ENCODE measurements at places on chromosomes 5 and 9.
A peak's percentile ranks its signal among the peaks of the same experiment; 100 is the strongest.

DNA sequence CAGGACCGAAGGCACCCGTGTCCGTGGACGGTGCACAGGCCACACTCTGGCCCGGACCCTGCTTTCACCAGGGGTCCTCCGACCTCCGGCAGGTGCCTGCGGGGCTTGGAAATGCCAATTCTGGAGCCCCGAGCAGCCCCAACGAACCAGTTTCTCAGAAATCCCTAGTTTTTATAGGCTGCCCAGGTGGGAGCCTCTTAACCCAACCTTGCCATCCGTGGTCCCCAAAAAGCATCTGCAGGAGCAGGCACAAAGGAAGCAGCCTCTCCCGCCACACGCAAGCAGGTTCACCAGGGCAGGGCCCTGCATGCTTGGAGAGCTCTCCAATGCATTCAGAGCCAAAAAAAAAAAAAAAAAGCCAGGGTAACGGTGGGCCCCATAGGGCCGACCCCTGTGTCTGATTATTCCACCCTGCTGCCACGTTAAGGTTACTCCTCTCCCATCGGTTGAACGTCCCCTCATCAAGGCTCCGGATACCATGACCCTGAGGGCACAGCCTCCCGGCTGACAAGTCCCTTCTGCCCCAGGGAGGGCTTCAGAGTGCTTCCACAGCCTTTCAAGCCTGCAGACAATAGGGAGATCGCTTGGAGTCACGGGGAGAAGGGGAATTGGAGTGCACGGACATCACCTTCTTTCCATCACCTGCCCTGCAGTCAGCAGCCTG is 796 bp upstream of the TPRN start:
- DNase-seq: no peak

DNA sequence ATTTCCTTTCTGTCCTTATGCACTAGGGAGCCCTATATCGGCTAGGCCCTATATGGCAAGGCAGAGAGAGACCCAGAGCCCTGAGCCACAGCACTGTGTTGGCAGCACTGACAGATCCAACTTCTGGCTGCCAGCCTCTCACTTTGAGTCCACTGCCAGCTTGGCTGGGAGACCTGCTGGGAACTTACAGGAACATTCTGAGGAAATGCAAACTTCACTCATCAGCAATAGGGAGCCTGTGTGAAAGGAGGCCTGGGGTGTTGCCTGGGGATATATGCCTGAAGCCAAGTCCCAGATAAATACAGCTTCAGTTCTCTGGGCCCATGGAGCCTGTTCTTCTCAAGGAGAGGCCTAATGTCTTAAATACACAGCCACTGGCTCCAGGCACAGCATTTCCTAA is 78.0 kb downstream of the ADRB2 start:
- no peak for DNase-seq

- no peak for DNase-seq
These were observed 17.2 kb downstream of the OR2S2 start for GRCh38 chr9:35940458-35941407.

GRCh38 chr9:126833020-126833419 is 27.4 kb upstream of the ZBTB34 start:
- DNase-seq: no peak

- no peak for DNase-seq
These were observed 1046.2 kb downstream of the CDH12 start for GRCh38 chr5:21806943-21807342.

- DNase-seq: no peak
These were observed 27.9 kb upstream of the DTWD2 start for GRCh38 chr5:119016125-119016774.

- no peak for DNase-seq
These were observed 367.5 kb upstream of the BRINP1 start for GRCh38 chr9:119736491-119737454.

DNA sequence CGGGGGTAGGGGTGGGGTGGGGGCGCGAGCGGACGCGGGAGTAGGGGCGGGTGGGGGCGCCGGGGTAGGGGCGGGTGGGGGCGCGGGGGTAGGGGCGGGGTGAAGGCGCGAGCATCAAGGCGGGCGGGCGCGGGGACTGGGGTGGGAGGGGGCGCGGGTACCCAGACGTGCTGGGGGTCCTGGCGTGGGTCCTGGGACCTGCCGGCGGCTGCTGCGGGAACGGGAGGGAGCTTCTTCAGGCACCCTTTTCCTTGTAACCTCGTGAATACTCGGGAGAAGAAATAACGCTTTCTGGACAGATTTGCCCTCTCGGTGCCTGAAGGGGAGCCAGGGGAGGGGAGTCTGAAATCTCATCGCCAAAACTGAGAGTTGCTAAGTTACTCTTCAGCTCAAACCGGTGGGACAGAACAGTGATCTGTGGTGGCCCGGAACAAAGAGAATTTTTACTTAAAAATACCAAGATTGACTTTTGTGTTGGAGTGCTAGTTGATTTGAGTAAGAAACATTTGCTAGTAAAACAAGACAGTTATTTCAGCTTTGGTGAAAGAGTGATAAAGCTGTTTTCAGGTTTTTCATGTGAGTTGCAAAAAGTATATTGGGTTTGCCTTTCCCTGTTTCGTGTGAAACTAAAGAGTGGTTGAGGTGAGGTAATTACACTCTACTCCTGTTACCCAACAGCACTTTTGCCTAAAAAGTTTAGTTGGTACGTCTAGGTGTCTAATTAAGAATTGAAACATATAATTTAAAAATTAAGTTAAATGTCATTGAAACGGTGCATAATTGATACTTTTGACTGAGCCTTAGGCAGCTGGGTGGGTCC is 643 bp downstream of the PLEKHG4B start:
- DNase-seq: no peak

DNA sequence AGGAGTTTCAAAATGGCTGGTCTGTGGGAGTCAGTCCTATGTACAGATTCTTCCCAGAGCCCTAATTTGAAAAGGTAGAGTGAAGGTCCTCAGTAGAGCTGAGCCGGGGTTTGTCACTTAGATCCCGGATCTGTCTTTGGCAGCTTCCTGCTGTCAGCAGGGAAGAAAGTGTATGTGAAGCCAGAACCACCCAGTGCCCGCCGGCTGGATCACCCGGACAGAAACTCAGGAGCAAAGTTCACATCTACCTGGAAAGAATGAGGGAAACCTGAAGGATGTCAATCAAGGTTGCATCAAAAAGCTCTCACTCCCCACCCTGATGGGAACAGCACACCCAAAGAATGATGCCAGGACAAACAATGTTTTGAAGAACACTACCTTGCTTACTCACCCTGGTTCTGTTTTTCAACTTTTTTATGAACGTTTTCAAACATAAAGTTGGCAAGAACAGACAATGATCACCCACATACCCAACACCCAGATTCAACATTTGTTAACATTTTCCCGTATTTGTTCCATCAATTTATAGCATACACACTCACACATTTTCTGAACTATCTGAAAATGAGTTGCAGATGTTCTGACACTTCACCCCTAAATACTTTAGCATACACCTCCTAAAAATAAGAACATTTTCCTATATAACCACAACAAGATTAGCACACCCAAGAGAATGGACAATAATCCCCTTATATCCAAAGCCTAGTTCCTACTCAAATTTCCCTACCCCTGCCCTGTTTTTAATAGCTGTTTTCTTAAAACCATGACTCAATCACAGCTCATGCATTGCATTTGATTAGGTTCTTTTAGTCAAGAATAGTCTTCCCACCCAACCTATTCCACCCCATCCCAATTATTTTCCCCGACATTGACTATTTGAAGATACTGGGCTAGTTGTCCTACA is 133.9 kb downstream of the LHFPL2 start:
- DNase-seq: peak; percentile 38

GRCh38 chr9:86766912-86767311 is 180.4 kb downstream of the GAS1 start:
- peak; percentile 87 for DNase-seq

GRCh38 chr9:34456151-34456550 is 2.2 kb downstream of the FAM219A start:
- DNase-seq: no peak

- peak; percentile 47 for DNase-seq
These were observed 99.2 kb downstream of the ZNF462 start for GRCh38 chr9:106962122-106962521.

DNA sequence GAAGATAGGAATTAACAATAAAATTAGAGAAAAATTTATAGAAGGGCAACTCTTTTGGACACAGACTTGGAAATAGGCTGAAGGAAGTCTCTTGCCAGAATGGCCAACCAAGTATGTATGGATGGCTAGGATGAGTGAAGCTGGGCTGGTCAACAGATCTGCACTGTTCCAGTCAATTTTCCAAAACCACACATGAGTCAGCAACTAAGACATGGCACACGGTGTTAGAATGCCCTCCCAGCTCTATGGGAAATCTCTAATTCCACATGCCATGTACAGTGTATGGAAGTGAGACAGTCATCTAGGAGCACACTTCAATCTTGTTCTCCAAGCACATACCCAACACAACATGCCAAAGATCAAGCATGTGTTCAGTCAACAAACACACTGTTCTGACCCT is 129.6 kb downstream of the GLIS3 start:
- peak; percentile 44 for DNase-seq

GRCh38 chr9:115411993-115412452 is 294.1 kb upstream of the TNC start:
- peak; percentile 35 for DNase-seq

GRCh38 chr9:4174546-4175175 is 125.2 kb downstream of the GLIS3 start:
- DNase-seq: no peak

- no peak for DNase-seq
These were observed 111.6 kb downstream of the BRINP1 start for GRCh38 chr9:119257592-119257991.

- no peak for DNase-seq
These were observed 110.4 kb upstream of the EPB41L4A start for GRCh38 chr5:112529525-112529924.

- DNase-seq: no peak
These were observed 443.8 kb upstream of the PIK3R1 start for GRCh38 chr5:67771791-67772190.

DNA sequence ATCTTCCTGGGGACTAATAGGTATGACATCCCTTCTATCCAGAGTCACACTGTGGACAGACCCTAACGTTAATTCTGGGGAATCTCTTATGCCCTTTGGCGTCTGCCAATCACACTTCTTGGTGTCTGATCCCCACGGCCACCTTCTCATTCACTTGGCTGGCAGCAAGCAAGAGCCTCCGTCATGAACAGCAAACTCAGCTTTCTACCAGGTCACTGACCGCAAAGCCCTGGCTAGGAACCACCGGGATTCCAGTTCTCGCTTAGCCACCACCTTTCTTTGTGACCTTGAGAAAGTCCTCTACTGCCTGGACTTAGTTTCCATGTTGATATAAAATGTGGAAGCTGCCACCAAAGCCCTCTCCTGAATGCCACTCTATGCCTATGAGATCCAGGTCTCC is 67.7 kb upstream of the FCN1 start:
- DNase-seq: no peak

DNA sequence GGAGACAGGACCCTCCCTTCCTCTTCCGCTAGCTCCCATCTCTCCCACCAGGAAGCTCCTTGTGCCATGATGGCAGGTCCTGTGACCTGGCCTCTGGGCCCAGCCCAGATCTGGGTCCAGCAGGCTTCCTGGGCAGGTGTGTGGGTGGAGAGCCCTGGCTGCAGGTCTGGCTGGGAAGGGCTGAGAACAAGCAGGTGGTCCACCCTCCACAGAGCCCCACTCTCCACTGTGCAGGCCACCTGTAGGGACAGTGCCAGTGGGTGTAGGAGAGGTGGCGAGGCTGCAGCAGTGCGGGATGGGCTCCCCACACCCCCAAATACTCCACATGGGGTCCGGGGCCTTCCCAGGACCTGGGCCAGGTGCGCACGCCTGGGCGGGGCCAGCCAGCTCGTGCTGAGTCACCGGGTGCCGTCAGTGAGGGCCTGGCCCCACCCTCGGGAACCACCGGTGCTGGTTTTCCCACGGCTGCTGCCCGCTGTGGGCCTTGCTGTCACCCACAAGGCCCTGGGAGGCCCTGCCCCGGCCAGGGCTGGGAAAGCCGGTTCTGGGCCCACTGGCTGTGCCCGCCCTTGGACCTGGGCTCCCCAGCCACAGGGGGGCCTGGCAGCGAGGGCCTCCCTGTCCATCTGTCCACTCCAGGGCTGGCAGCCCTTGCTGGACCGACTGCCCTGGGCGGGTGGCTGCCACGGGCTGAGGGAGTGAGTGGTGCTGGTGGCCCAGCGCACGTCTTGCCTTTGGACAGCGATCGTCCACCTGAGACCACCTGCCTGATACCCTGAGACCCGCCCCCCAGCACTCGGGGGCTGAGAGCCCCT is 9.3 kb upstream of the NRARP start:
- DNase-seq: no peak

DNA sequence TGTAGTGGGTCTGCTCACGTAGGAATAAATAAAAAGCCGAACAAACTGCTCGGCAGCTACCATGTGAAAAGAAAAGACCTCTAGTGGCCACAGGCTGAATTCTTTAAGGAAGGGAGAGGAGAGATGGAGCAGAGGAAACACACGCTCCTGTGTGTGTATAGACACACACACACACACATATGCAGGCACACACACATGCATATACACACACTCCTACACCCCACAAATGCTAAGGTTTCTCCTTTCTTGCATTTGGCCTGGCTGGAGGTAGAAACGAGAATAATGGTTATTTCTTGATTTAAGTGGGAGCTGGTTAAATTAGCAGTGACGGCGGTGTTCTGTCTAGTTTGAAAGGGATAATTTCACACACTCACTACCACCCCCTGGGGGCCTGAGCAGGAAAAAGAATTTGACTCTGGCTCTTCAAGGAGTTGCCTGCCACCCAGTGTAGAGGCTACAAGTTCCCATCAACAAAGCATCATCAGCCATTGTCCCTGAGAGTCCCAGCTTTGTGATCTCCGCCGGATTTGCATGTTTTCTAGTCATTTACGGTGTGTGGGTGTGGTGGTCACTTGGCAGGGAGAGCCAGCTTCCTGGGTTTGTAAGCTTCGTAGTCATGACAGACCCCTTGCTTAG is at the start of gene INSYN2B:
INSYN2B (minus strand) TSS at position 78 of the 636 bp plus-strand sequence. CDS start 96,597 bp downstream, outside the sequence.
- DNase-seq: peak; percentile 96

GRCh38 chr9:135016037-135016640 is 71.3 kb upstream of the OLFM1 start:
- DNase-seq: no peak

DNA sequence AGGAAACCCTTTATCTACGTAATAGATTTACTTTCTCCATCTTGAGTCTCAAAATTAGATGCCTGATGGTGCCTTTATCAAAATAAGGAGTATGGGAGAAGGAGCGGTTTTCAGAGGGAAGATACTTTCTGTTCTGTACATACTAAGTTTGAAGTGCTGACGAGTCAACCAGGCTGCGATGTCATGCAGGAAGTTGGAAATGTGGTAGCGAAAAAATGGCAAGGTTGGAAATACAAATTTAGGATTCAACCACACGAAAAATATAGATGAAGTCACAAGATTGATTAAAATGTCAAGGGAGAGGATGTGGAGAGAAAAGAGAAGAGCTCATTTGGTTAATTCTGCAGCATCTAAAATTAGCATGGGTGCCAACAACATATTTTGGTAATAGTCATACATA is 129.5 kb downstream of the FOXD1 start:
- DNase-seq: no peak

DNA sequence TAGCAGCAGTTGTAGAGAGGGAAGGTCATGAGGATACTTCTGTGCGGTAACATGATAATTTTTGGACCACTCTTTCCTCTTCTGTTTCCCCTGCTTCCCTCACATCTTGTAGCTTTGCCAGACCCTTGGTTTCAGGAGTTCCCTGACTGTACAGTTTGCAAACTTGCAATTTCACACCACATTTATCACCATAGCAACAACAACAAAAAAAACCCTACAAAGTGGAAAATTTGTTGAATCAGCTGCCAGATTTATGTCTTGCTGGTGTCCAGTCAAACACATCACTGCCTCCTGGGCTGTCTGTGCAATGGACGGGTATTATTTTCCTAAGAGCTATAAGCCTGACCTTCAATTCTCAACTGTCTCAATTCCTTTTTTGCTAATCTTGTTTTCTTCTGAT is 751.6 kb downstream of the TLR4 start:
- DNase-seq: peak; percentile 78
